ENCODE measurements at places on chromosomes 3 and 15. TPM values are rescaled to one million over a fixed set of nuclear protein-coding genes. Genes with fewer than 3 reads are reported as not detected.

GRCh38 chr15:39184701-39185390 lies 396.0 kb upstream of the THBS1 start:
- no peak for DNase-seq

DNA sequence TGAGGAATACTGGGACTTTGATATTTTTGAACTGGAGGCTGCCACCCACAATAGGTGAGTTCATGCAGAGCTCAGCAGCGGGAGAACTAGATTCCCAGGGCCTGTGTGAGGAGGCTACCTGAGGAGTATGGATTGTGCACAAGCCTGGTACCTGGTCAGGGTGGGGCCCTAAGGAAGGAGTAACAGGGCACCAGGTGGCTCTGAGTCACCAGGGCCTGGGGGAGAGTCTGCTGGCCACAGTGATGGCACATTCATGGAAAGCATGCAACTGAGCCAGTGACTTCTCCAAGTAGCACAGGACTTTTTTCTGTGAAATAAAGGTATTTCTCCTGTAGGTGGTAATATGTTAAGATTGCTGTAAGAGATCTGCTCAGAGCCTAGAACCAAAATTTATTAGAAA lies 134.4 kb downstream of the PDE8A start:
- no peak for DNase-seq

DNA sequence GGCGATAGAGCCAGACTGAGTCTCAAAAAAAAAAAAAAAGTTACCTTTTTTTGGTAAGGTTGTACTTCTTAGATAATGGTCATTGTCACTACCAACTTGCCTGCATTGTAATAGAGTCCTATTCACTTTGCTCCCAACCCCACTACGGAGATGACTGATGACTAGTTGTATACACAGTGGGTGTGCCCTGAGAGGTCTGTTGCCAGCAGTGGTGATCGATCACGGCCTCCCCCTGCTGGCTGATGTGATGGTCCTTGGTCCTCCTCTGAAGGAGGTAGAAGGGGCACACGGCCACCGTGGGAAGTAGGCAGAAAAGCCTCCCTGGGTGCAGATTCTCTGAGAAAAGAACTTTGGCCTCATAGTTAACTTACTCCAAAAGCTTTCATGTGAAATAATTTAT lies 10.7 kb downstream of the GCNT3 start:
- DNase-seq = no peak

- peak; percentile 80 for DNase-seq
These were observed 55.8 kb downstream of the ZNF621 start for GRCh38 chr3:40580494-40581091.

The ZNF445 gene
- polyA plus RNA-seq = 12.6 TPM

The ACAD11 gene
- polyA plus RNA-seq = 19.0 TPM

- DNase-seq = peak; percentile 32
These were observed 105.4 kb upstream of the ANKRD28 start for GRCh38 chr3:15903164-15903563.

DNA sequence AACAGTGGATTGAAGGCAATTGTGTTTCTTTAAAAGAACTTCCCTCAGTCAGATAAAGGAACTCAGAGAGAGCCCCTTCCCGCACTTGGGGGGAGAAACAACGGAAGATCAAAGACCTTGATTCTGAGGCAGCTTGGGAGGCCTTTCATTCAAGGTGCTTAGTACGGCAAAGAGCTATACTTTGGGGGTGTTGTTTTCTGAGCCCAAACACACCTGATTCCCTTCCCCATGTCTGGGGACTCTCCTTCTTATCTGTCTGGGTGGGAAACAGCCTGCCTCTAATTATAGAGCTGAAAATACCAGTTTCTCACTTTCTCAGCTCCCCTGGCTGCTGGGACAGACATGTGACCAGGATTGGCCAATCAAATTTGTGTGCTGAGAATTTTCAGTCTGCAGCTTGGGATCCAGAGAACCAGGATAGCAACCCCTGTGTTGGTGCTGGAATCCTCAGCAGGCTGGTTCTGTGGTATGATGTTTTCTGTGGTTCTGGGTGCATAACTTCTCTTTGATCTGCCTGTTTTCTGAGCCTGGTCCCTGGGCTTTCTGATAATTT lies 19.4 kb upstream of the IQCF6 start:
- DNase-seq = no peak
